ENCODE measurements at places on chromosomes 2 and 18. TPM values are rescaled to one million over a fixed set of nuclear protein-coding genes. Genes with fewer than 3 reads are reported as not detected.

SPP2 gene
- not detected for total RNA-seq

GRCh38 chr18:4107049-4107467 is 348.0 kb downstream of the DLGAP1 start:
- H3K27me3 ChIP-seq, result no peaks in the 10 kb centered on the region
- DNase-seq, result no peak
- H3K4me1 ChIP-seq, result no peaks in the 10 kb centered on the region
- H3K27ac ChIP-seq, result no peak overlapping the region
- H3K36me3 ChIP-seq, result no peaks in the 10 kb centered on the region

DNA sequence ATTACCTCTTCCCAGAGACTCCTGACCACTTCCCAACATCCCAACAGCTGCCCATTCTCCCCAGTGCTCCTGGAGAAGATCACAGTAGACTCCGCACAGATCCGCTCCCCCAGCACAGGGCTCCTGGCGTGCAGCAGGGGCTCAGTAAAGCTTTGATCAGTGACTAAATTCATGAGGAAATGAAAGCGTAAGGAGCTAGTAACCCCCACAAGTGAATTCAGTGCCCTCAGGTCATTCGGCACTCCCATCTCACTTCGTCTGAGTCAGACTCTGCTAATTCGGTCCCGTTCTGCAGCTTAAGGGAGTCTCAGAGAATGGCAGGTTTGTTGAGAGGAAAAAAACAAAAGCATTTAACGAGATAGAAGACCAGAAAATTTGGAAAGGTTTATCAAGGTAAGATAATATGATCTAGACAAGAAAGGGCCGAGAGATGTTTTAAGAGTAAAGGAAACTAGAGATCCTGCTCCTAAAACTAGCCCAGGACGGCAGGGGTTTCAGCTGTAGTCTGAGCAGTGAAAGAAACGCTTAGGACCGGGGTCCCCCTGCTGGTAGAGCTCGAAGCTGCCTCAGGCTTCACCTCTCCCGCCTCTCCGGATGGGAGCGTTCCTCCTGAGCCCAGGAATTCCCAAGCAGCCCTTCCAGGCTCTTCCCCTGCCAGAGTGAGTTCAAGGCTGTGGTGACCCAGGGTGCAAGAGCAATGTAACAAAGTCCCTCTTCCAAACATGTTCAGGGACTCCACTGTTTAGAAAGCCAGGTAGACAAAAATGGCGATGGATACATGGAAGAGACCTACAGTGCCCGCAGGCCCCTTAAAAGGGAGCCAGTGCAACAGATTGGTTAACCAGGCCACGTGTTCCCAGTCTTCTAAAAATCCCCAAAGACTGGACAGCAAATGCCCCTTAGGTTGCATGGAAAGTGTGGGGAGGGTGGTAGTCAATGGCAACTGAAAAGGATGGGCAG is 127.3 kb downstream of the DNER start:
- H3K36me3 ChIP-seq, result no peaks in the 10 kb centered on the region
- no peak for DNase-seq
- no peak overlapping the region for H3K27ac ChIP-seq
- peaks cover 5% of the 10 kb centered on the region for H3K4me1 ChIP-seq

- no peaks in the 10 kb centered on the region for H3K4me1 ChIP-seq
- peaks cover 14% of the 10 kb centered on the region for H3K27me3 ChIP-seq
- H3K4me3 ChIP-seq, result no peak overlapping the region
- no peak for DNase-seq
- no peaks in the 10 kb centered on the region for H3K36me3 ChIP-seq
Observed at GRCh38 chr2:20064421-20064820, 13.0 kb upstream of the LAPTM4A start.

- H3K4me3 ChIP-seq, result no peak overlapping the region
- no peak for DNase-seq
- peaks cover 2% of the 10 kb centered on the region for H3K27me3 ChIP-seq
- H3K4me1 ChIP-seq, result no peaks in the 10 kb centered on the region
Observed at GRCh38 chr2:47984041-47984440, 77.7 kb upstream of the FBXO11 start.
